ENCODE measurements at places on chromosomes 11 and 22. TPM values are rescaled to one million over a fixed set of nuclear protein-coding genes. Genes with fewer than 3 reads are reported as not detected.

- no peaks in the 10 kb centered on the region for H3K36me3 ChIP-seq
- H3K27me3 ChIP-seq: peaks cover 19% of the 10 kb centered on the region
- no peak overlapping the region for H3K4me3 ChIP-seq
These were observed 101.2 kb upstream of the SERPIND1 start for GRCh38 chr22:20672732-20673131.

- no peak for DNase-seq
- no peak overlapping the region for H3K4me3 ChIP-seq
- H3K27me3 ChIP-seq: no peaks in the 10 kb centered on the region
These were observed 7.8 kb downstream of the OAF start for GRCh38 chr11:120218695-120219033.

- H3K27ac ChIP-seq: no peak overlapping the region
- peaks cover 2% of the 10 kb centered on the region for H3K27me3 ChIP-seq
- no peaks in the 10 kb centered on the region for H3K36me3 ChIP-seq
- no peak for DNase-seq
- no peak overlapping the region for H3K4me3 ChIP-seq
These were observed 29.3 kb upstream of the SYT8 start for GRCh38 chr11:1805525-1805924.

GRCh38 chr11:11567936-11568650 lies 53.7 kb downstream of the GALNT18 start:
- no peaks in the 10 kb centered on the region for H3K4me1 ChIP-seq
- H3K27me3 ChIP-seq: peaks cover 8% of the 10 kb centered on the region
- peak; percentile 32 for DNase-seq
- no peak overlapping the region for H3K4me3 ChIP-seq

GRCh38 chr11:114928260-114928870 lies 250.0 kb downstream of the NXPE2 start:
- no peak for DNase-seq
- H3K27ac ChIP-seq: no peak overlapping the region
- no peaks in the 10 kb centered on the region for H3K27me3 ChIP-seq
- H3K36me3 ChIP-seq: no peaks in the 10 kb centered on the region
- H3K4me3 ChIP-seq: no peak overlapping the region

Gene TEAD1
- 149 TPM for total RNA-seq

DNA sequence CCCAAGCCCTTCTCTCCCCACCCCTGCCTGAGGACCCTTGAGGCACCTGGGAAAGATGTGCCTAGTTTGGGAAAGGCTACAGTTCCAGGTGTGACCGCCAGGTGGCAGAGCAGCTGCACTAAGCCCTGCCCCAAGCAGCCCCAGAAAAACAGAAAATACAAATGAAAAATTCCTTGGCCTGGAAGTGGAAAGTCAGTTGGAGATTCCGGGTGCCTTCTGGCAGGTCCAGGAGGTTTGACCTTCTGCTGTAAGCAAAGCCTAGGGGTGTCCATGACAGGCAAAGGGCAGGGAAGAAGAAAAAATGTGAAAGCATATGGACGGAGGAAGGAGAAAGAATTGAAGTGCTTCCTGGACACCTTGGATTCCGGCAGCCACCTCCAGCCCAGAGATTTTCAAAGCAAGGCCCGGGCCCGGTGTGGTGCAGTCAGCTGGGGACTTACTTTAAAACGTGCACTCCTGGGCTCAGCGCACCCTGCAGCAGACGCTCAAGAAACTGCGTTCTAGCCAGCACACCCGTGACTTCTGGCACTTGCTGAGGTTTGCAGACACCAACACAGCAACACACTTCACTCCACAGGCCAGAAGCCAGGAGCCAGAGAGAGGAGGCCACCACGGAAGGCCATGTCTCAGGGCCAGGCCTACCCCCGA lies 37.3 kb upstream of the SLC22A12 start:
- H3K4me1 ChIP-seq: peaks cover 16% of the 10 kb centered on the region
- DNase-seq: peak; percentile 5
- H3K27me3 ChIP-seq: no peaks in the 10 kb centered on the region
- H3K4me3 ChIP-seq: no peak overlapping the region
- no peaks in the 10 kb centered on the region for H3K36me3 ChIP-seq
